ENCODE measurements at places on chromosomes 12 and 14. TPM values are rescaled to one million over a fixed set of nuclear protein-coding genes. Genes with fewer than 3 reads are reported as not detected.

Gene PLA2G1B
- not detected for total RNA-seq

Gene INHBC
- total RNA-seq = not detected

Gene TPH2
- not detected for total RNA-seq

Gene SMCO2
- total RNA-seq = not detected

Gene TAS2R13
- total RNA-seq = not detected

Gene CLEC9A
- total RNA-seq = not detected

Gene IFNG-AS1
- total RNA-seq = not detected

Gene PTHLH
- not detected for total RNA-seq

Gene CMA1
- not detected for total RNA-seq

Gene DEPDC4
- not detected for total RNA-seq

Gene KRT75
- not detected for total RNA-seq

Gene OVCH1
- not detected for total RNA-seq

Gene PRIMA1
- total RNA-seq = not detected

Gene GPRC5D
- not detected for total RNA-seq

Gene B3GNT4
- total RNA-seq = not detected

Gene SPSB2
- total RNA-seq = 12.8 TPM

Gene DCAF4
- total RNA-seq = 9.2 TPM

Gene KERA
- not detected for total RNA-seq

Gene P2RX7
- total RNA-seq = 4.6 TPM

Gene FBRSL1
- 5.1 TPM for total RNA-seq

Gene HOXC13
- total RNA-seq = not detected

Gene ATL1
- 8.7 TPM for total RNA-seq

Gene CCDC184
- total RNA-seq = 1.1 TPM

Gene GSG1
- not detected for total RNA-seq

Gene AMIGO2
- total RNA-seq = 1.4 TPM

Gene KLRK1
- not detected for total RNA-seq

Gene PRICKLE1
- total RNA-seq = 17.0 TPM

Gene NKX2-8
- total RNA-seq = not detected
